ENCODE measurements at places on chromosomes 6 and 20.
A peak's percentile ranks its signal among the peaks of the same experiment; 100 is the strongest.

GRCh38 chr6:19795211-19795610 is 42.0 kb upstream of the ID4 start:
- DNase-seq = no peak

GRCh38 chr6:157020398-157020797 is 243.2 kb downstream of the ARID1B start:
- DNase-seq = no peak

- no peak for DNase-seq
These were observed 118.8 kb downstream of the MAP3K7 start for GRCh38 chr6:90468080-90468479.

- DNase-seq = no peak
These were observed 234.2 kb upstream of the EXOC2 start for GRCh38 chr6:927157-927556.

- no peak for DNase-seq
These were observed 337.2 kb downstream of the HACE1 start for GRCh38 chr6:104522533-104522932.

DNA sequence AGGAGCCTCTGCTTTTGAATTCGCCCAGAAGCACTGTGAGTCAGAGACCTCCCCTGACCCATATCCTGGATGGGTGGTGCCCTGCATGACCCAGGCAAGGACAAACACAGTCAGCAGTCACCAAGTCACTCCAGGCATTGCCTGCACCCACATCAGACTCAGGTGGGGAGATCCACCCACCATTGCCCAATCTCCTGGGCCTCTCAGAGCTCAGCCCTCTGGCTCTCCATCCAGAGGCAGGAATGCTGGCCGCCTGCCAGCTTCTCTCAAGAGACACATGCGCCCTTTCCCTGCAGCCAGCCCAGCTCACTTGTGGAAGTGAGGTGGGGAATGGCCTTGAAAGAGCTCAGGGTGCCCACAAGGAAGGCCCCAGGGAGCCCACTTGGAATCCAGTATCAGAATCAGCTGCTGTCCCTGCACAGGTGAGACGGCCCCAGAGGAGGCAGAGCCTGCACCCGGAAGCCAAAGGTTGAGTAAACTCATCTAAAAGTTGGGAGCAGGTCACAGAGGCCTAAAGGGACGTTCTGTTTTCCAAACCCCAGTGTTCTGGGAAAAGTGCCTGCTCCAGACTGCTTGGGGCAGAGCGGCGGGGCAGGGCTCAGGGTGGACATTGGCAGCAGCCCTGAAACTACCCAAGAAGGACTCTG is 129.8 kb downstream of the PREX1 start:
- DNase-seq = peak; percentile 87

DNA sequence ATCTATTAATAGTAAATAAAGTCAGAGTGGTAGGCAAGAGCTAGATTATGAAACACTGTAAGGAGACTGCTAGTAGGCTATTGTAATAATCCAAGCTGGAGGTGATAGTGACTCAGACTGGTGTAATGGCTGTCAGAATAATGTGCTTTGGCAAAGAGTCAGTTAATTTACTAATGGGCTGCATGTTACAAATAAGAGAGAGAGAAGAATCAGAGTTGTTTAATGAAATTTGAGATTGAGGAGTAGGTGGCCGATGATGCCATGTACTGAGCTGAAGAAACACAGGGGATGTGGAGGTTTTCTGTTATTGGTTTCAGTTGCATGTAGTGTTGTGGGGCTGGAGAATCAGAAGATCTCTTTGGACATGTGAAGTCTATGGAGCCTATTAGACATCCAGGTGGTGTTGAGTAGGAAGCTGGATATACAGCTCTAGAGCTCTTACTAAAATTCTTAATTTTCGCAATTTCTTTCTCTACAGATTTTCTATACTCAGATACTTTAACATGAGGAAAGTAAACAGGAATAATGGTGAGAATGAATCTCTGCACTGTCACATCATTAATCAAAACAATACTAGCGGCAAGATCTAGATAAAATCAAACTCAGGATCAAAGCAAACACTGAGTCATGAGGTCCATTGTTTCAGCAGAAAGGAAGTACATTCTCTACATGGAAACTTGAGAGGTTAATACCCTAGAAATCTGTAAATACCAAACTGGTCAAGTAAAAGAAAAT is 167.7 kb downstream of the SIM1 start:
- DNase-seq = peak; percentile 20

- DNase-seq = no peak
These were observed 30.2 kb downstream of the CHRNA4 start for GRCh38 chr20:63330940-63331339.

DNA sequence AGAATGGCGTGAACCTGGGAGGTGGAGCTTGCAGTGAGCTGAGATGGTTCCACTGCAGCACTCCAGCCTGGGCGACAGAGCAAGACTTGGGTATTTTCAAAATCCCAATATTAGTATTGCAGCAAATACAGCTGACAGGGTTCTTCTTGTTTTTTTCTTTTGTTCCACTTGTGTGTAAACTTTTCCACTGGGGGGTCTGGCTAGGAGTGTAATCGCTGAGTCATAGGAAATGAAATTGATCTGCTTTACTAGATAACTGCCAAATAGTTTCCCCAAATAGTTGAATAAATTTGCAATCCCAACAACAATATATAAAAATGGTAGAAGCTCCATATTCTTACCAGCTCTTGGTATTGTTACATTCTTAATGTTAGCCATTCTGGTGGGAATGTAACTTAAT is 526.0 kb upstream of the SOX4 start:
- no peak for DNase-seq

All from NCI-H510A treated with DMSO at 0.1 percent for 48 hours (cell line).